ENCODE measurements at places on chromosomes 6 and 20.

GRCh38 chr20:61950641-61951071 lies 115.0 kb downstream of the TAF4 start:
- no peak for DNase-seq

DNA sequence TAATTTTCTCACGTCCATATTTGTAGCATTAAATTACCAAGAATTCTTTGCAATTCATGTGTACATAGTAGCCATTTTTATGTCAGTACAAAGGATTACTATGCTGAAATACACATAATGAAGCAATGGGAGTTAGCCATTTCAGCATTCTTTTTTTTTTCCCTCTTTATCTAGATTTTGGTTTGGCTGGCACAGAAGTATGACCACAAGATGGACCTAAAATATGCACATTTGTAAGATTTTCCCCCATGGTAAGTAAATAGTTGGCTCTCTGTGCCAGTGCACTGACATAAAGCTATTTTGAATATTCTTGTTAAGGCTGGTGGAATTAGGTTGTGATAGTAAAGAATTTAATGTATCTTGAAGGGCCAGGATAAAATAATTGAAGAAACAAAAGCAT lies 486.1 kb upstream of the BTBD3 start:
- no peak for DNase-seq

DNA sequence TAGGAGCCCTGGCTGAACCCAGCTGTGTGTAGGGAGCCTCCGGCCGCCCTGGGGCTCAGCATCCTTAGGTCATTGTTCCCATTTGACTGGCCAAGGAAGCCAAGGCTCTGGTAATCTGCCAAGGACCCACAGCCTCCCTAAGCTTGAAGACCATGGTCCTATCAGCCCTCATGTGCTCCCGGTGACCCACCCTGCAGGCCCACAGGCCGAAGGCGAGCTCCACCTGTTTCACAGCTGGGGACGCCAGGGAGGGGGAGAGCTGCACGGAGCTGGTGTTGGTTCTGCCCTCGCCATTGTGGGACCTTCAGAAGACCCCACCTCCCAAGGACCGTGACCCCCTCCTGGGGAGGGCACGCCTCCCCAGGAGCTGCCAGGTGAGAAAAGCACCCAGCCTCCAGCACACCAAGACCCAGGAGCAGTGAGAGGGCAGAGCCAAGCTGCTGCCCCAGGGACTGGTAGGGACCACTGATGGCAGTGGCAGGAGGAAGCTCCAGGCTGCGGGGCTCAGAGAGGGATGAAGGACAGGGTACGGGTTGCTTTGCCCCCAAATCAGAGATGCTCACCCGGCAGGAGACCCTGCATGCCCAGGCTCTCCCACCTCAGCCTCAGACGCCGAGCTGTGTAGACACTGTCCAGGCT lies 30.7 kb upstream of the MRGBP start:
- no peak for DNase-seq

GRCh38 chr6:3318226-3318625 lies 59.5 kb downstream of the PSMG4 start:
- peak; percentile 47 for DNase-seq

- DNase-seq, result no peak
These were observed 53.3 kb upstream of the DACT2 start for GRCh38 chr6:168372889-168373288.

DNA sequence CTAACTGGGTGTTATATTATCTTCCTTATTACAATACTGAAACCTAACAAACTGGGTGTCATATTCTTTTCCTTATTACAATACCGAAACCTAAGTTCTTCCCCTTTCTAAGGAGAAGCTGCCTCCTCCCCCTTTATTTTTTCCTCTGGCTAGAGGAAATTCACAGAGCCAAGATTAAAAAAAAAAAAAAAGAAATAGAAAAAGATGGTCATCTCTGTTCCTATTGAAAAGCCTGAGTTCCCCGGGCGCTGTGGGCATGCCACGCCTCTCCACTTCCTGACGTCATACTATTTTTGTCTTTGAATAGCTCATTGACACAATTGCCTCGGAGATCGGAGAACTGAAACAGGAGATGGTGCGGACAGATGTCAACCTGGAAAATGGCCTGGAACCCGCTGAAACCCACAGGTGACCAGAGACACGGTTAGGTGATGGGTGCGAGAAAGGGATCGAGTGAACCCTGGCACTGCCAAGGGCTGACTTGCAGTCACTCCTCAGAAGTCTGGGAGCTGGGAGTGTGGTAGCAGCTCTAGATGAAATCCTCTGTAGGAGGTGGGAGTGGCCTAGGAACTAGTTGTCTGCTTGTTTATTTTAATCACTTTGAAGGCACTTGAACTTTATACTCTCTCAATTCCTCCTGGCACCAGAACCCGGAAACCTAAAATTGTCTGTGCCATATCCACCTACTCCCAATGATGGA lies 82.2 kb upstream of the NAA20 start:
- DNase-seq, result peak; percentile 73

DNA sequence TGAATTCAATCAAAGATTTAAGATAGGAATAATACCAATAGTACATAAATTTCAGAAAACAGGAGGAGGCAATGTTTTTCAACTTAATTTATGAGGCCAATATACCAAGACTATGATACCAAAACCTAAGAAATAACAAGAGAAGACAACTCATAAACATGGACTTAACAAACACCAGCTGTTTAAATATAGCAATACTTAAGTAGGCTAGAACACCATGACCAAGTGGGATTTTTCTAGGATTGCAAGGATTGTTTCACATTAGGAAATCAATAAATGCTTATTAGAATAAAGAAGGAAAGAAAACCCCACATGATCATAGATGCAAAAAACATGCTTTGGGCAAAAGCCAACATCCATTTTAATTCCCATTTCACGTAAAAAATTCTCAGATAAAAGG lies 355.1 kb downstream of the EPM2A start:
- no peak for DNase-seq

GRCh38 chr20:19519466-19519865 lies 238.6 kb upstream of the RIN2 start:
- DNase-seq, result no peak

DNA sequence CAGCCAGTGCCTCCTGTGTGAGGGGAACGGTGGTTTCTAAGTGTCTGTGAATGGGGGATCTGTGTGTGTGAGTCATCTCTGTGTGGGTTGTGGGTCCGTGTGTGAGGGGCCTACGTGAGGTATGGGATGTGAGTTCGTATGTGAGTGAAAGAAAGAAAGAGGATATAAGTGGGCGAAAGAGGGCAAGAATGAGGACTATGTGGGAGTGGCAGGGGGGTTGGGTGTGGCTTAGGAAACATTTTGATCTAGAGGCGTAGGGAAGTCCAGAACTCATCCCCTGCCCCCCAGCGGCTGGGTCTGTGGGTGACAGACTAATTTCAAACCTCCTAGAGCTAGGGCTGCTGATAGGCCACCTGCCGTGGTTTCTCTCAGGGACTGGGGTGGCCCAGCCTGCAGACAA lies 35.5 kb downstream of the DHX35 start:
- peak; percentile 14 for DNase-seq

DNA sequence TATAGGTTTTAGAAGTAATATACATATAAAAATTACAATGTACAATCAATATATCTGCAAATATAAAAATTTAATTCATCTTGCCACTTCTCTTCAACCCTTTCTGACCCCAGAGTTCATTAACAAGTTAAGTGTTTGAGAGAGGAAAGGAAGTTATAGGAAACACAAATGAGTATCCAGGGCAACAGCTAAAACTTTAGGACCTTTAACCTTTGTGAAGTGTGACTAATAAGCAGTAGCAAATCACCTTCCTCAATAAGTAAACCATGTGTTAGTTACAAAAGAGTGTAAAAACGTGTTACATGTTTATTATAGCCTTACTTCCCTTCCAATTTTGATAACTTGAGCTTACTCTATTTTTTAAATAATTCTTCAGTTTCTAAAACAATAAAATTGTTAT lies 73.4 kb upstream of the SIM1 start:
- DNase-seq, result no peak

GRCh38 chr20:54062812-54063280 lies 7.5 kb downstream of the BCAS1 start:
- no peak for DNase-seq

DNA sequence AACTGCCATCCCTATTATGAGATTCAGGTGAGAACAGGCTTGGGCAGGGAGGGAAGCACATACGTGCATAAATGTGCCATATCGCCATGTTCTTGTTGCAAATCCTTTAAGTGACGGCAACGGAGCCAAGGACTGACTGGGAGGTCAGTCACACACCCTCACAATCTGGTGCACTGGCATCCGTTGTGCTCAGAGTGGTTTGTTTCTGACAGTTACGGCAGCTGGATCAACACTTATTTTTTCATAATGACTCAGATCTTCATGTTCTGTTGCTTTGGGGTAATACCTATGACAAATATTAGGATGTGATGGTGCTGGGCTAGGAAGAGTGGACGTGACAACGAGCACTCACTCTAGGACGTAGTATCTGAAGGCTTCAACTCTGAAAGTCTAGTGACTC lies 56.2 kb upstream of the PREP start:
- DNase-seq, result no peak

DNA sequence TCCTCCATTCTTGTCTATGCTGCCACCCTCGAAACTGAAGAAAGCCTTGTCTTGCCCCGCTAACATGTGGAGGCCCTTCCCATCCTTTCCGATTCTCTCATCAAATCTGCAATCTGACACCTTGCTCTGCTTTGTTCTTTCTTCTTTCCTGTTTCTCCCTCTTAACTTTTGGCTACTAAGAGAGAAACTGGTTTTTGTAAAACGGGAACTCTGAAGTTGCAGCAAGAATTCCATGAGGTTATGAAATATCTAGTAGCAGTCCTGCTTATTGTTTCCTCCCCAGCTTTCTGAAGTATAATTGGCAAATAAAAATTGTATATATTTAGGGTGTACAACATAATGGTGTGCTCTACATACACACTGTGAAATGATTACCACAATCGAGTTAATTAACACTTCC lies 80.2 kb downstream of the MAP7 start:
- no peak for DNase-seq

GRCh38 chr6:157755032-157755745 lies 67.9 kb upstream of the SNX9 start:
- DNase-seq, result no peak

GRCh38 chr20:52379723-52380336 lies 188.3 kb upstream of the ZFP64 start:
- DNase-seq, result peak; percentile 22

- no peak for DNase-seq
These were observed 227.5 kb downstream of the THBS2 start for GRCh38 chr6:169026175-169026574.

DNA sequence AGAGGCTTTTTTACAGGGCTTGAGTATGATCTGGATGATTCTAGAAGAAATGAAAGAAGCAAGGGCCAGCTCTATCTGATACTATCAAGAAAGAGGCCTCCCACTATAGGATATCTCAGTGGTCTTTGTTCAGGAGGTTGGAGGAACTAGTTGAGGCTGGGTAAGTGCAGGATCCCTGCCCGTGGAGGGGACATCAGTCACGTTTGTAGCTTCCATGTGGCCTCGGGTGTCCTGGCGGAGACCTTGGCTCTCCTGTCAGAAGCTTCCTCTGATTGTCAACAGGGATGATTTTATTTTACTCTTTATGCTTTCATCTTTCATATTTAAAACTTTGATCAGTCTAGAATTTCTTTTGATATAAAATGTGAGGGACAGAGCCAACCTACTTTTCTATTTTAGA lies 86.6 kb downstream of the PHACTR3 start:
- no peak for DNase-seq

DNA sequence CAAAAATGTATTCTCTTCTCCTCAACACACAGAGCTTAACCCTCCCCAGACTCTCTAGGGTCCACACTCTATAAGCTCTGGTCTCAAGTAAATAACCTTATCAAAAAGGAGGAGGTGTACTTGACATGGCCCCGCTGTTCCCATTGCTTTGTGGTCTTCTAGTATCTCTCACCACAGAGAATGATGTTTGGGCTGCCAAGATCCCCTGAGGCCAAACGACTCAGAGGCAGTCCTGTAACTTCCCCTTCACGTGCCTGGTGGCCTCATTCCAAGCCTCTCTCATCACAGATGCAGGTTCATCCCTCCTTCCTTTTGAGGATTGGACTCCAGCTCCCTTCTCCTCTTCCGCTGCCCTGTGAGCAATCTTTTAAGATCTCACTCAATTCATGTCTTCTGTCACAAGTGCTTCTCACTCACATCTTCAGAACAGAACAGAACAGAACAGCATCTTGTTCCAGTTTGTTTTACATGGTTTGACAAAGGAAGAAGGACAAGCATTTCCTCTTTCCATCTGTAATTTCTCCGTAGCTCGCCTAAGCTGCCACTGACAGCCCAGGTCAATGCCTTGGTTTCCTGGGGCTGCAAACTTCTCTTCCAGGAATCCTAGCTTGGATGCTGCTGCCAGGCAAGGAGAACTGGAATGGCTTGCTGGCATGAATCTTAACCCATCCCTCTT lies 541.5 kb downstream of the CD83 start:
- DNase-seq, result peak; percentile 53

- DNase-seq, result no peak
These were observed 512.8 kb upstream of the CITED2 start for GRCh38 chr6:139887275-139887674.

- DNase-seq, result no peak
These were observed 82.1 kb downstream of the PREP start for GRCh38 chr6:105320765-105321164.

DNA sequence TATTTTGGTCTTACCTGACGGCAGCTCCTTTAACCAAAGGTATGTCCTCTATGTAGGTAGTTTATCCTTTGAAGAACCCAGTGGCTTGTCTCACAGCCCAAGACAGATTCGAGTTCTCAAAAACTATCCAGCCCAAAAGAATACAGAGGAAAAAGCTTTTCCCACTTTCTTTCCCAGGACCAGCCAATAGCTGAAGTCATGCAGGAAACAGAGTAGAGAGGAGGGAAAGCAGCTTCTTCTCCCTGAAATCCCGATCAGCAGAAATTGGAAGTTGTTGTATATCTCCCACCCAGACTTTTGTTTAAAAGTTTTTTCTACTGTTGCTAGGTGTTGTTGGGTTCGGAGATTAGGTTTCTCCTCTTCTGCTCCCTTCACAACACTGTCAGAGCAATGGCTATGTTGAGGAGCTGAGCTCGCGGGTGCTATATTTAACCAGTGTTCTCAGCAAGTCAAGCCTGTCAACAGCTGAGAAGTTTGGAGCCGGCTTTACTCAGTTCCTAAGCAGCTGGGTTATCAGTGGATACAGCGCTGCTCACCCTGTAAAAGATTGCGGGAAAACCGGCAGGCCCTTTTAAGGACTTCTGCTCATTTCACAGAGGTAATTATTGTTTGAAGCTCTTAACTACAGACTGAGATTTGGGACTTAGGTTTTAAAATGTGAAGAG lies at the start of gene FILIP1:
Gene FILIP1 (minus strand): TSS at position 401 of the 665 bp plus-strand sequence. CDS start 78,828 bp downstream, outside the sequence.
- DNase-seq, result no peak

DNA sequence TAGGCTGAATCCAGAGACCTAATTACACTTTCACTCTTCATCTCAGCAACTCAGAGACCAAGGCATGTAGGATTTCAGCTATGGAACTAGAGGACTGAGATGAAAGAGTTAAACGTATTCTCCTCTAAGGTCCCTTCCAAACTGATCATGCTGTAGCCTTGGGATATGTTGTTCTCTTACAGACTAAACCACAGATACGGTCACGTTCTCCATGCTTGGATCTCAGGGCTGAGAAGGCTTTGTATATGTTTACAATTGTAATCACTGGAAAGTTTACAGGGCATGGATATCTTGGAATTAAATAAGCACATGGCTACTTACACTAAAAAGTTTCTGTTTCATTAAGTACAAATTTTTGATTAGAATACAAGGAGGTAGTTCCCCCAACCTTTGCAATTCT lies 50.1 kb downstream of the PKIB start:
- no peak for DNase-seq

- no peak for DNase-seq
These were observed 359.2 kb downstream of the GJA1 start for GRCh38 chr6:121794630-121795029.
